Aorta (tissue), 5 donors: ENCODE measurements at places on chromosomes 13 and 19. TPM values are rescaled to one million over a fixed set of nuclear protein-coding genes. Genes with fewer than 3 reads are reported as not detected.

MEIOSIN gene
- not detected for total RNA-seq

PRR22 gene
- 0.81 TPM for total RNA-seq

LIM2 gene
- not detected for total RNA-seq

KASH5 gene
- not detected for total RNA-seq

CHMP2A gene
- 99.8 TPM for total RNA-seq

CEACAM8 gene
- total RNA-seq, result not detected

FAM83E gene
- not detected for total RNA-seq

ZNF776 gene
- total RNA-seq, result 7.8 TPM

FAM124A gene
- total RNA-seq, result 9.2 TPM

B3GNT3 gene
- total RNA-seq, result 1.9 TPM

RFPL4AL1 gene
- not detected for total RNA-seq

LGALS16 gene
- total RNA-seq, result not detected

ZNF737 gene
- total RNA-seq, result 6.9 TPM

SPART gene
- 73.5 TPM for total RNA-seq

MBD3L2 gene
- total RNA-seq, result not detected

PNMA8A gene
- total RNA-seq, result 12.4 TPM

PCDH17 gene
- 13.2 TPM for total RNA-seq

MBD3L3 gene
- not detected for total RNA-seq

ZNF534 gene
- total RNA-seq, result not detected

ZNF329 gene
- 10.6 TPM for total RNA-seq

ZNF790 gene
- total RNA-seq, result 7.6 TPM

NLRP12 gene
- total RNA-seq, result 2.2 TPM

ABHD17A gene
- total RNA-seq, result 54.8 TPM

IZUMO1 gene
- total RNA-seq, result 0.66 TPM

CALR3 gene
- total RNA-seq, result not detected

RXFP2 gene
- total RNA-seq, result not detected

ONECUT3 gene
- total RNA-seq, result not detected

PODNL1 gene
- 4.3 TPM for total RNA-seq

CYP4F3 gene
- total RNA-seq, result 0.71 TPM

MYBPC2 gene
- total RNA-seq, result not detected

HS6ST3 gene
- 4.9 TPM for total RNA-seq

FXYD7 gene
- total RNA-seq, result not detected

VSIG10L gene
- total RNA-seq, result 2.0 TPM

ZNF823 gene
- 8.7 TPM for total RNA-seq

CGB1 gene
- not detected for total RNA-seq

TPTE2 gene
- not detected for total RNA-seq

ING1 gene
- total RNA-seq, result 10.6 TPM

NCR1 gene
- total RNA-seq, result 0.72 TPM

PTH2 gene
- not detected for total RNA-seq

REEP6 gene
- 1.6 TPM for total RNA-seq

ALKBH6 gene
- 14.0 TPM for total RNA-seq

JAK3 gene
- 33.3 TPM for total RNA-seq

TMIGD2 gene
- total RNA-seq, result 0.26 TPM

FXYD1 gene
- 202 TPM for total RNA-seq

HPN gene
- total RNA-seq, result 0.71 TPM

ALKBH7 gene
- 44.6 TPM for total RNA-seq

NLRP9 gene
- total RNA-seq, result not detected

CYP4F2 gene
- total RNA-seq, result not detected

SLC15A1 gene
- total RNA-seq, result 0.10 TPM

CAMSAP3 gene
- total RNA-seq, result not detected

NTF4 gene
- not detected for total RNA-seq

PEAK3 gene
- total RNA-seq, result 1.5 TPM

ZNF69 gene
- 8.1 TPM for total RNA-seq

FUT6 gene
- total RNA-seq, result not detected

YJEFN3 gene
- total RNA-seq, result 7.2 TPM

TNFSF13B gene
- total RNA-seq, result 25.7 TPM

C19orf38 gene
- 2.0 TPM for total RNA-seq

PTPRH gene
- 0.29 TPM for total RNA-seq

ZNF724 gene
- 2.6 TPM for total RNA-seq
